ENCODE measurements at places on chromosomes 5 and 9. TPM values are rescaled to one million over a fixed set of nuclear protein-coding genes. Genes with fewer than 3 reads are reported as not detected.

- DNase-seq: no peak
These were observed 128.3 kb downstream of the PCSK5 start for GRCh38 chr9:76018761-76019160.

DNA sequence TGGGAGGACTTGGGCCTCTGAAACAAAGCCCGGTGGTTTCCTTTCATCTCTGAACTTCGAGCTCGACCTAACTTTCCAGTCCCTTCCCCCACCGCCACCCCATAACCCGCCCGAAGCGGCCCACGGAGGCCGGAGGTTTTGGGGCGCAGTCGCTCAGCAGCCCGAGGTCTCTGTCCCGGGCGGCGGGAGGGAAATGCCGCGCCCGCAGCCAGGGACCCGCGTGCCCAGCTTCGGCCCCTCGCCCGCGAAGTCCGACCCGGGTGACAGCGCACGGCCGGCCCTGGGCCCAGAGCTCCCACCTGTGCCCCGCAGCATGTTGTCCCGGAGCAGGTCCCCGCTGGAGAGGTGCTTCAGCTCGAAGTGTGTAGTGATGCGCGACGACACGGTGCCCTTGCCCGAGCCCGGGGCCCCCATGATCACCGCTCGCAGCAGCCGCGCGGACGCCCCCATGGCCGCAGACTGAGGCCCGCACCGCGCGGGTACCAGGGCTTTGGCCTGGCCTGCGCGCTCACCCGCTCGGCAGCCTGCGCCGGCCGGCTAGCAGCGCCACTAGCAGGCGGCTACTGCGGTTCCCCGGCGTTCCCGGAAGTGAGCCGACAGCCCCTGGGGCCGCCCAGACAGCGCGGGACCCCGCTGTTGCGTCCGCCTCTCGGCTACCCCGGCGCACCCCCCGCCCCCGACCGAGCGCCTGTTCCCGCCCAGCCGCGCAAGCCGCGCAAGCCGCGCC, at the start of gene AK3:
Gene AK3 (minus strand): TSS at position 565 of the 727 bp plus-strand sequence. CDS start 115 bp downstream, at position 450.
- DNase-seq: peak; percentile 20

The DMRT3 gene
- not detected for polyA plus RNA-seq

The CACNA1B gene
- polyA plus RNA-seq: 0.01 TPM

- DNase-seq: no peak
These were observed 139.7 kb downstream of the TLE1 start for GRCh38 chr9:81549500-81550206.

- DNase-seq: no peak
These were observed 854.1 kb downstream of the MAT2B start for GRCh38 chr5:164359260-164360255.

The CER1 gene
- not detected for polyA plus RNA-seq

The GPR150 gene
- 0.25 TPM for polyA plus RNA-seq

The CCL19 gene
- not detected for polyA plus RNA-seq

The ADAMTSL2 gene
- polyA plus RNA-seq: not detected

GRCh38 chr9:22790329-22790728, 343.7 kb downstream of the DMRTA1 start:
- DNase-seq: no peak

GRCh38 chr9:83440641-83441040, 97.6 kb downstream of the FRMD3 start:
- DNase-seq: no peak

GRCh38 chr5:171422902-171423663, 3.6 kb downstream of the FGF18 start:
- DNase-seq: no peak

DNA sequence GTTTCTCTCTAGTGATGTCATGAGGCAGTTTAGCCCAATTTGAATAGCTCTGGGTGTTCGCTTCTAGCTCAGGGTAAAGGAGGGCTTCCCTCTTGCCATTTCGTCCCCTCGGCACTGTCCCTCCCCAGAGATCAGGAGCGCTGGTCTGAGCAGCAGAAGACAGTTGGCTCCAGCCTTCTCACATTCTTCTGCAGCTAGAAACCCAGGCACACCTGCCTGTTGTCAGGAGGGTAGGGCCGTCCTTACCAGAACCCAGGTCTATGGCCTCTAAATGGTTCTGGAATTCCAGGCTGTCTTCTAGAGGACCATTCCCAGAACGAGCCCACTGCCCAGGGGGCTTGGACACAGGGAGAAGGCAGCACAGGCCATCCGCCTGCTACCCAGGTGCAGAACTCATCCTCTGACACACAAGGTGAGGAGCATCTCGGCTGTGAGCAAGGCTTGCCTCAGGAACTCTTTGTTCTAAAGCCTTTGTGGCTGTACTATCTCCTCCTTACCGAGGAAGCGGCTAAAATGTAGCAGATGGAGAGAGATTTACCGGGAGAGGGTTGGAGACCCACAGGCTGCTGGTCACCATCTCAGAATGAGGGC, 255.6 kb upstream of the IRX2 start:
- DNase-seq: no peak

DNA sequence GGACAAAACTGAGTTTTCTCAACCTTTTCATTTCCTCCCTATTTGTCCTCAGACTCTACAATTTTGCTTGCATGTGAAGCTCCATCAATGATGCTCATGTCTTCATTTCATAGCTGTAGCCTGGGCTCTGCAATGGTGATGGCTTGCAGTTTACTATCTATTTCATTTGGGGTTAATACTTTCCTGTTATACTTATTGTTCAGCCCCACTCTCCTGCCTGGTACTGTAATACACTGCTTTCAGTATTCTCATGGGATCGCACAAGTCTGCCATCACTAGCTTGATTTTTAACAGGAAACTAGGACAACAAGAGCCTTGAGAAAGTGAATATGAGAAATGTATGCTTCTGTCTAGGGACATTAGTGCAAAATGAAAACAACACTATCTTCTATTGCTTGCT, 84.2 kb upstream of the SEMA6A start:
- no peak for DNase-seq

GRCh38 chr5:143561219-143561618, 157.7 kb upstream of the NR3C1 start:
- no peak for DNase-seq

GRCh38 chr9:4030751-4031150, 269.1 kb downstream of the GLIS3 start:
- no peak for DNase-seq

DNA sequence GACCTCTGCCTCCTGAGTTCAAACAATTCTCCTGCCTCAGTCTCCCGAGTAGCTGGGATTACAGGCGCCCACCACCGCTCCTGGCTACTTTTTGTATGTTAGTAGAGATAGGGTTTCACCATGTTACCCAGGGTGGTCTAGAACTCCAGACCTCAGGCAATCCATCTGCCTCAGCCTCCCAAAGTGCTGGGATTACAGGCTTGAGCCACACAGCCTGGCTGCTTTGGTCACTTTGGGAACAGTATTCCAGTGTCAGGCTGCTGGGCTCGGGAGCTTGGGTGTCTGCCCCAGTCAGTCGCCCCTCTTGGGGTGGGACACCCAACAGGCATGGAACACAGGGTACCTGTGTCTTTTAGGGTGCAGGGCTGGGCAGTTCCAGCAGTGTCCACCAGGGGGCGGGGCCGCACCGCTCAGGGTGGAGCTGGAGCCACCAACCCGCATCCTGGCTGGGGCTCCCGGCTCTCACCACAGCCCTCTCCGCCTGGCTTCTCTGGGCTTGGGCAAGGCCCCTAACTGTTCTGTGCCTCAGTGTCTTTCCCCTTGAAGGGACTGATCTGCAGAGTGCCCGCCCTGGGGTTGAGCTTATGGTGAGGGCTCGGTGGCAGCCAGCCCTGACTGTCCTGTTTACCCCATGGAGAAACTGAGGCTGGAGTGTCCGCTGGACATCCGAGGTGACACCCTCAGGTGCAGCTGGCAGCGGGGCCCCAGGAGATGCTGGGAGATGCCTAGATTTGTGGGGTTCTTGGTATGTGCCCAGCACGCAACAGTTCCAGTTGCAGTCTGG, 6.4 kb upstream of the RNU6ATAC start:
- no peak for DNase-seq

The CCDC112 gene
- polyA plus RNA-seq: 0.40 TPM

- no peak for DNase-seq
These were observed 1.8 kb downstream of the SEMA5A start for GRCh38 chr5:9544056-9544455.

- no peak for DNase-seq
These were observed 7.2 kb downstream of the INSL6 start for GRCh38 chr9:5178126-5178805.

The TRIM36 gene
- polyA plus RNA-seq: 0.15 TPM

DNA sequence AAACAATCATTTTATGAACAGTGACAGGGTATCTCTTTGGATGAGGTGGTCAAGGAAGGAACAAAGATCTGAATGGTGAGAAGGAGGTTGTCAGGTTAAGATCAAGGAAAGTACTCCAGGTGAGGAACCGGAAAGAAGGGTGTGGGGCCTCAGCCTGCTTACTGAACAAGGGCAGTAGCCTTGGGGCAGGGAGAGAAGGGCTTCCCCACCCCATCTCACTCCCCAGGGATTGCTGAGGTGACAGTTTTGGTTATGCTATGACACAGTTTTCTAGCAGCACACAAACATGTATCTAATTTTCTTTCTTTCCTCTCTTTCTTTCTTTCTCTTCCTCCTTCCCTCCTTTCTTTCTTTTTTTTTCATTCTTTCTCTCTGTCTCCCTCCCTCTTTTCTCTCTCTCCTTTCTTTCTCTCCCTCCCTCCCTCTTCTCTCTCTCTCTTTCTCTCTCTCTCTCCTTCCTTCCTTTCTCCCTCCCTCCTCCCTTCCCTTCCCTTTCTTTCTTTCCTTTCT, 4.1 kb upstream of the HDHD3 start:
- no peak for DNase-seq

- DNase-seq: no peak
These were observed 148.2 kb upstream of the CHD1 start for GRCh38 chr5:99076723-99077640.

The PCDHGA12 gene
- polyA plus RNA-seq: 7.9 TPM

- no peak for DNase-seq
These were observed 370.7 kb upstream of the TRPC7 start for GRCh38 chr5:136736021-136736420.

GRCh38 chr9:132575005-132575609, 7.3 kb upstream of the BARHL1 start:
- no peak for DNase-seq

The CDX1 gene
- polyA plus RNA-seq: 0.39 TPM

DNA sequence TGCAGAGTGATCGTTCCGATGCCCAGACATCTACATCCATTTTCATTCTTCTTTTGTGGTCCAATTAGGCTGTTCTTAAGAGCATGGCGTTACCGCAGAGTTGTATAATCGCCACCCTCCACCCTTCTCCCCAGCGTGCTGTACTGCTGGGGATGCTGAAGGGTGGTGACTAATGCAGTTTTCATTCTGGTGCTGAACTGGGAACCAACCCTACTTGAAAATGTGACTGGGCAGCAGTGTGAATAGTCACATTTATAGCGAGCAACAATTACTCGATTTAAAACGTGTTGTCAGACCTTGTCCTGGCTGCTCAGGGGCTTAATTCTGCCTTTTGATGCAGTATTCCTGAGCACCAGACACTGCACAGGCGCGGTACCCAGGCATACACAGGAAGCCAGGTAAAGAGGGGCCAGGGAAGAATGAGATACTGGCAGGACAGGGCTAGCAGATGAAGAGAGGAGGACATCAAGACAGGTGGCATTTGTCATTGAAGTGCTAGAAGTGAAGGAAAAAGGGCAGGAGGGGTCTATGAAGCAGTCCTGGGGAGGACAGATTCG, 719 bp upstream of the ISCA1 start:
- DNase-seq: peak; percentile 75

The IL3 gene
- polyA plus RNA-seq: not detected

DNA sequence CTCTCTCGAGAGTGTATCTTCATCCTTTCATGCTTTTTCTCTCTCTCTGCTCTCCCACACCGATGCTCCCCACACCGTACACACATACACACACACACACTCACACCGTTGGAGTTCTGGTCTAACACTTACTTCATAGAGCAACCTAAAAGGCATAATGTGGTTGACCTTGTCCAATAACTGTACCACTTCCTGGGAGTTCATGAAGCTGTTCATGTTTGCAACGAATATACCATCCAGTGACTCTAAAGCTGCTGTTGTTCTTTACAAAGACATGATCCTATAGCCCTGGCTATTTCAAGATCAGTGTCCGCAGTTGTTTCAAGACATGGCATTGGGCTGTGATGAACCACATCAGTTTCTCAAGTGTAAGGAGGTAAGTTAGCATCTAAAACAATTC, 10.0 kb downstream of the MEF2C start:
- no peak for DNase-seq

The GARIN3 gene
- polyA plus RNA-seq: not detected

- DNase-seq: no peak
These were observed 387.1 kb downstream of the PDE4D start for GRCh38 chr5:59506285-59506877.

- DNase-seq: no peak
These were observed 478.5 kb downstream of the RASEF start for GRCh38 chr9:82584349-82584863.

- DNase-seq: no peak
These were observed 756.2 kb downstream of the TLE1 start for GRCh38 chr9:80932947-80933780.

GRCh38 chr9:120490888-120491595, 88.9 kb downstream of the CDK5RAP2 start:
- DNase-seq: no peak

The ELOVL7 gene
- polyA plus RNA-seq: 0.05 TPM

All from BJ (cell line).